ENCODE measurements at places on chromosomes 6 and 20.

GRCh38 chr20:35878113-35878625 is 76.1 kb downstream of the SCAND1 start:
- no peak for DNase-seq

DNA sequence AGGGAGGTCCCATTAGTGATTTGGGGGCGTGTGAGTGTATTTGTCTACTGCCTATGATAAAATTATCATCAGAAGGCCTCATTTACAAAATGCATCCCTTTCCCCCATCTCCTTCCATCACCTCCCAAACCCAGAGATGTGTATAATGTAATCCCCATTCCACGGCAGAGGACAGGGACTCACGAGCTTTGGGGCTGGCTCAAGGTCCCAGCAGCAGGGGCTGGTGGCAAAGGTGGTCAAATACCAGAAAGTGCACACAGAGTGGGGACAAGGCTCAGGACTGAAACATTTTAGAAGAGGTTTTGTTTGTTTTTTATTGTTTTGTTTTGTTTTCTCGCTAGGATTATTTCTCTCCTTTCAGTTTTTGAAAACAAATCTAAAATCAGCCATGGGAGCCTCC is 68.5 kb upstream of the TOP1 start:
- no peak for DNase-seq

- DNase-seq, result no peak
These were observed 61.4 kb downstream of the FAM135A start for GRCh38 chr6:70474751-70475150.

- DNase-seq, result no peak
These were observed 157.6 kb downstream of the NFATC2 start for GRCh38 chr20:51384875-51385274.

DNA sequence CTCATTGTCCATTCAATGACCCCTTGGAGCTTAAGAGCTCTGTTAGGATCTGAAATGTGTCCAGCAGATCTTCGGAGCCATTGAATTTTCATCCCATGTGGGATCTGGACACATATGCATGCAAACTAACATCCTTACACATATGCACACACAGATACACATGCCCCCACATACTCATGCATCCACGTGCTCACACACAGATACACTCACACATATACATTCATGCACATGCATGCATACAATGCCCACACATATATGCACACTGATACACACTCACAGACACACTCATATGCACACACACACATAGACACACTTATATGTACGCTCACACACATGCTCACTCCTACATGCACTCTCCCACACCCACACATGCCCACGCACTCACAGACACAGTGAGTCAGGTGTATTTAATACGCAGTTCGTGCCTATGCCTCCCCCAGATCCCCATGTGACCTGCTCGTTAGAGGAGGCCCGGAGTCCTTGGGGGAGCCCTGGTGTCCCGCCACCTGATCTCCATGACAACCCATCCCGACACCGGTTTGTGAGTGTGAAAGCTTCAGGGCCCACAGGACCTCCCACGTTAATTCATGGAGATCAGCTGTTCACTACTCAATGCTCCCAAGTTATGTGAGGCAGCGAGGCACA is 121.9 kb upstream of the SULF2 start:
- no peak for DNase-seq

- DNase-seq, result no peak
These were observed 1.0 kb downstream of the KHDC3L start for GRCh38 chr6:73363537-73363875.

DNA sequence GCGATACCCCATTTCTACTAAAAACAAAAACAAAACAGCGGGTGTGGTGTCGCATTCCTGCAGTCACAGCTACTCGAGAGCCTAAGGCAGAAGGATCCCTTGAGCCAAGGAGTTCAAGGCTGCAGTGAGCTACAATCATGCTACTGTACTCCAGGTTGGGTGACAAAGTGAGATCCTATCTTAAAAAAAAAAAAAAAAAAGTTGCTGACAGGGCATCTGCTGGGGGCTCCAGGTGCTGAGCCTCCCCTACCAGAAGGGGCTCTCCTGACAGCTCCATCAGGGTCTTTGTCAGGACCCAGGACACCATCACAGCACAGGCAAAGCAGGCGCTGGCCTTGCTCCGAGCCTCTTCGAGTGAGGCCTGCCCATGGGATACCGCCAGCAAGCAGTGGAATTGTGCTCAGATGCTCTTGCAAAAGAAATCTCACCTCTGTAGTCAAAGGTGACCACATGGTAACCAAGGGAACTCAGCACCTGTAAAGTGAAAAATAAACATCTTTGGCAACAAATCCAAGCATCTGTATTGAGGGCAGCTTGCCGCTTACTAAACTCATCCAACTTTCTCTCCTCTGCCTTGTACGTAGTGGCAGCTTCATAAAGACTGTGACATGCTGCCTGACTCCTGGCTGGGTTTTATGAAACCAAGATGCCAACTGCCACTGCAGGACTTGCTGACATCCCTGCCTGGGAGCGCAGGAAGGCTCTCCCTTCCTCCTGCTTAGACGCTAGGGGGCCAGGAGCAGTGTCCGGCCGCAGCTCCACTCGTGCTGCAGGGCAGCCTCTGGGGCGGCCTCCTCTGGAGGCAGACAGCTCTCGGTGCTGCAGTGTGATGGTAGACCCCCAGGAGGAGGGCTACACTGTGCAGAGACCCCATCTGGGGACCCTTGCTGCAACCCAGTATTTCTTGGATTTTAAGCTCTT is 66.9 kb downstream of the PYGB start:
- no peak for DNase-seq

GRCh38 chr20:33386673-33387072 is 14.6 kb downstream of the CDK5RAP1 start:
- no peak for DNase-seq

DNA sequence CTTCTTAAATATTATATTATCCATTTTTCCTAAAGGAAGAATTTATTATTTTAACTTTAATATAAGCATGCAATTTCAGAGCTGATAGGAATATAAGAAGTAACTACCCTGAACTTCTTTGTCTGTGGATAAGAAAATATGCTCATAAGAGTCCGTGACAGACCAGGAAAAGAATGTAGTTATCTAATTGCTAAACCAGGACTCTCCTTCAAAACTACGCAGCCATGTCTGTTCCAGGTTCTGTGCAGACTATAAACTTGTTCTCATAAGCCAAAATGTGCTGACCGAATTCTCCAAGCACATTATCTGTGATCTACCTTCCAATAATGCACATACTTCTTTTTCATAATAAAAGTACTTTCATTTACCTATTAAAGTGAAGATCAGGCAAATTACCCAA is 116.5 kb downstream of the TRDN start:
- no peak for DNase-seq

DNA sequence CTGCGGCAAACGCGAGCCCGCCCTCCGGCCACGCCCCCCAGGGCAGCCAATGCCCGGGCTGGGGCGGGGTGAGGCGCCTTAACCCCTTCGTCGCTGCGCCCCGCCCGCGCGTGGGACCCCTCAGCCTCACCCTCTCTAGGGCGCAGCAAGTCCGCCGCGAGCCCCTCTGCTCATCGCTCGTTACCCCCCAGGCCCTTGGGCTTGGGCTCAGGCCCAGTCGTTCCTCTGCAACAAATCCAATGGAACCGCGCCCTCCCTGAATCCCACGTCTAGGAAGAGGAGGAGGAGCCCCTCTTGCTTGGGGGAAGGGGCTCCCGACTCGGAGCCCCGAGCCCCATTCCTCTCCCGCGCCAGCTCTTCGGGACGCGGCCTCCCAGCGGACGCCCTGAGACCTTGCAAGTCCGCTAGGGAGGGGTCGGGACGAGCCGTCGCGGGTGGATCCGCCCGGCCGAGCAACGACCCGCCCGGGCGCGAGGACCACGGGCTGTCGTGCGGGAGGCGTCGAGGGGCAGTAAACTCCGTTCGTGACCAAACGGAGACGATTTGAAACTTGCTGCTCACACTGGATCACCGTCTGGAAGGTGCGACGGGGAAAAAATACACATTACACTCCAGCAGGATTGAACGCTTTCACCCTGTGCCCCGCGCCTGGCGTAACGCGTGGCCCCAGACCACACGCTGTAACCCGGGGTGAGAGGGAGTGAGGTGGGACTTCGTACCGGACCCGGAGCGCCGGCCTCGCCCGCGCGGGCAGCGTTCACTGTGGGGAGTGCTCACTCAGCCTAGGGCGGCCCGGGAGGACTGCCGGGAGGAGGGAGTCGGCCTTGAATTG is 477 bp upstream of the LZTS3 start:
- DNase-seq, result peak; percentile 89

DNA sequence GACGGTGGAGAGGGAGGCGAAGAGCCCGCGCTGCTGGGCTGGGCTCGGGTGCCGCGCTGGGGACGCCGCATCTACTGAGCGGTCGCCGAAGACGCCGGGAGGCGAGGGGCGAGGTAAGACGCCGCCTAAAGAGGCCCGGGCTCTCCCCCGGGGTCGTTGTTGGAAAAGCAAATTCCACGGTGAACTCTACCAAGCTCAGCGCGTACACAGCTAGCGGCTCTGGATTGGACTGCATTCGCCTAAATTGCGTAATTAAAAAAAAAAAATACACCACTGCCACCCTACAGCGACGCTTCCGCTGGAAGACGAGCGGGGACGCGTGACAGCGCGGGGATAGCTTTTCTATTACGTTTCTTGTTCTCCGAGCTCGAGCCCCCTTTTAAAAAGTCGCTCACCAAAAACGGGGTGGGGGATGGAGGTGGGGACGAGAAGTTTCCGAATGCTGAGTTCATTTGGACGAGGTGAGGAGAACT is 92.0 kb upstream of the PRDM1 start:
- peak; percentile 29 for DNase-seq

DNA sequence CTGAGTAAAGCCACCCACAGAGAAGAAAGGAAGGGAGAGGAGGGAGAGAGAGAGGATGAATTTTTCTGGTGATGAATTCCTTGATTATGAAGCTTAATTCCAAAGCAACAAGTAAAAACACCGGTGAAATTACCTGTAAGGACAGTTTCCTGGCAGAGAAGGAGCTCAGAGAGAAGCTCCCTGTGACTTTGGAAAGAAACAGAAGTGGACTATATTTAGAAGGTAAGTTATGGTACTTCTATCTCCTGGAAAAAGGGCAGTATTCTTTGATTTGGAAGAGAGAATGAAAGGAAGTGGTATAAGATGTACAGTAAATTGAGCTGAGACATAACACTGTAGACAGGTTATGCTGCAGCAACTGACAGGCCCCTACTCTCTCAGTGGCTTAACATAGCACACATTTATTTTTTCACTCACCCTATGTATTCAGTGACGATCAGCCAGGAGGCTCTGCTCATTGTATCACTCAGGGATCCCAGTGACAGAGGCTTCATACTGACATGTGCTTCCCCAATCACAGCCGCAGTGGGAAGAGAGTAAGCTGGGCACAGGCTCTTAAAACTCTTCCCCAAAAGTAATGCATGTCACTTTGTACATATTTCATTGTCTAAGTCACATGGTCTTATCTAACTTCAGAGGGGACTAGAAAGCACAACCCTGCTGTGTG is 349.5 kb downstream of the BTBD9 start:
- no peak for DNase-seq

- no peak for DNase-seq
These were observed 49.9 kb downstream of the PIGU start for GRCh38 chr20:34626992-34627391.

DNA sequence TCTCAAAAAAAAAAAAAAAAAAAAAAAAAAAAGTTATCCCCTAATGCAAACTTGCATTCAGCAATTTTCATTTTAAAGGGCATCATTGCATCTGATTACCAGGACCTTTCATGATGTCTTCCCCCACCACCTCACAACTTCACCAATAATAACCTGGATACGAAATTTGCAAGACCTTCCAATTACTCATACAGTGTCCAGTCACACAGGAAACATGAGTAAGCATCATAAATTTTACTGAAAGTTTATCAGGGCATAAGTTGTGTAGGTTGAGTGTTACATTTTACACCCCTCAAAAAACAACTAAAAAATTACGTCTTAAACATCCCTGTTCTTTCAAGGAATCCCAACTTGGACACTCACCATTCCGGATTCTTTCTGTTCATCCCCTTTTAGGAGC is 79.1 kb upstream of the ANKEF1 start:
- no peak for DNase-seq

GRCh38 chr6:163876391-163876790 is 461.9 kb downstream of the QKI start:
- no peak for DNase-seq

GRCh38 chr6:134640229-134640628 is 309.7 kb downstream of the ALDH8A1 start:
- no peak for DNase-seq

GRCh38 chr6:15264902-15265761 is 19.3 kb downstream of the JARID2 start:
- DNase-seq, result no peak

DNA sequence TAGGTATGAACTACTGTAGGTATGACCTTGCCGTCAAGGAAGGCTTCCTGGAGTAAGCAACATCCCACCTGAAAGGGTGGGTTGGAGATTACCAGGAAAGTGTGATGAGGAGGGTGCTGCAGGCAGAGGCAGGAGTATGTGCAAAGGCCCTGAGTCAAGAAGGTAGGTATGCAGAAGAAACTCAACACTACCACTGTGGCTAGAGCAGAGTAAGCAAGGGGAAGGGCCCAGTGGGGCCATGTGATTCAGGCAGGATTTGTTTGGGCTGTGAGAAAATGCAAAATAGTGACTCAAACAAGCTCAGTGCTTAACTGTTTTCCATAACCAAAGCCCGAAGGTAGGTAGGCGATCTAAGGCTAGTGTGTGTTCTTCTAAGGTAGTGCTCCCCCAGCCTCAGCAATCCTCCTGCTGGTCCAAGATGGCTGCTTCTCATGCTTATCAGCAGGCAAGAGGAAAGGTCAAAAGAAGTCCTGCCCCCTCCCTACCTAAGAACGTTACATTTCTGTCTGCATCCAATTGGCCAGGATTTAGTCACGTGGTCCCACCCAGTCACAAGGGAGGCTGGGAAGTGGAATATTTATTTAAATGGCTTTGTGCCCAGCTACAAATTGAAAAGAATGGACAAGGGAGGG is 36.2 kb upstream of the HMGA1 start:
- no peak for DNase-seq

DNA sequence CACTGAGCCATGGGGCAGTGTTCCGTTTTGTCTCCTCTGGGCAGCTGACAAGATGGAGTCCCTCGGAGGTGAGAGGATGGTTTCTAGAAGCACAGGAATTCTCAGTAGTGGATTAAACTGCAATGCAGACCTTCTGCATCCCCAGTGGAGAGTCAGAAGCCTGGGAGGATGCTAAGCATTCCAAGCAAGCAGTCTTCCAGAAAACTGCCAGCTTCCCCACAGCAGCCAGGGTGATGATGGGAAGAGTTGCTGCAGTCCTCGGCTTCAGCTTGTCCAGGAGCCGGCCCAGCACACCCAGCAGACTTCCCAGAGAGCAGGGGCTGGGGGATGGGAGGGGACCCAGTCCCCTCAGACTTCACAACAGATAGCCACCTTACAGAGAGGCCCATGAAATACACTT is 163.6 kb downstream of the LY86 start:
- DNase-seq, result no peak
